Amniotic epithelial cell (primary cell): ENCODE measurements at places on chromosomes 11 and 22.
A peak's percentile ranks its signal among the peaks of the same experiment; 100 is the strongest.

DNA sequence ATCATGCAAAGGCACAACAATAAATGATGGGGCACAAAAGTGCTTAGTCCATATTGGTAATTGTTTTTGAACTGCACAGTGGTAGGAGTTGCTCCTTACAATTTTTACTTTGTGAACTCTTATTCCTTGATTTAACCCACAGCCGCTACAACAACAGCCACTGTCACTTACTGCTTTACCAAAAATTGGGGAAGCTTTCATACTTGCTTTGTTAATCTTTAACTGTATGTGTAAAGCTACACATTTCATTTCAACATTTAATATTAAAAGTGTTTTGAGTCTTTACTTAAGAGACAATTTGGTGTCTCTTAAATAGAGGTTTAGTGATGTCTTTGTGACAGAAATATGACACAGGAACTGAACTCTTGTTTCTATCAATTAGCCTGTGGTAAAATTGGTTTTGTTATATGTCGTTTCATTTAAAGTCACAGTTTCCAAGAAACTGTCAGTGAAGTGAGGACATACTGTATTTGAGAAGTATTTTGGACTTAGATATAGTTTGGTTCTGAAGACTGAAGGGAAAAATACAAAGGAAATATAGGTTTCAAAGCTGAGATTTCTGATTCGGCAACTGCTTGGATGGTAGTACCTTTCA lies 6.5 kb upstream of the IL18BP start:
- DNase-seq: no peak

- DNase-seq: peak; percentile 58
Measured at GRCh38 chr11:117818041-117818873, 6.3 kb downstream of the FXYD2 start.

GRCh38 chr11:11967669-11968510 lies 40.5 kb downstream of the DKK3 start:
- no peak for DNase-seq

- DNase-seq: no peak
Measured at GRCh38 chr11:84930863-84931262, 696.3 kb downstream of the DLG2 start.

- DNase-seq: peak; percentile 38
Measured at GRCh38 chr11:10208131-10208575, 85.9 kb downstream of the SBF2 start.
